ENCODE measurements at places on chromosomes 5 and 9.

DNA sequence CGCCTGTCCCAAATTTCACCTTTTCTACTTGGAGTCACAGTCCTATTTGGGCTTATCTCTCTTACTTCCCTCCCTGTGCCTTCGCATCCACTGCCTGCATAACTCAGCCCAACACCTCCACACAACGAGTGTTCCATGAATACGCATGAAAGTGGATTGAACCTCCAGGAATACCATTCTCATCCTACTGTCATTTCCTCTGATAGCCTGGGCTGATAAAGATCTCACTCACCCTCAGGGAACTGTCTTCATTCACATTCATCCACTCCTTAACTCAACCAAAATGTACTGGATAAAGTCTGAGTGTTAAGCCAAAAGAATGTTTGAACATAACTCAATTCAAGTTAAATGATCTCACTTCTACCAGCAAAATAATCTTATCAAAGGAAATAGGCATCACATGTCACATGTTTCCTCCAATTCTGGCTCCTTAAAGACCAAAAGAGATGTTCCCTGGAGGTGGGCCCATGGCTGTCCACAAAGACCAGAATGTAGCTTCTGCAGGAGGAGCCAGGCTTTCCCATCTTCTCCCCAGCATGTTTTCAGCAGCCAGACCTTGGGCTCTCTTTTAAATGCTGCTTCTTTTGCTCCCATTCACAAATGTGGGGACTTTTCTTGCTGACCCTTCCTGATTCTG, 28.4 kb upstream of the TRIO start:
- DNase-seq = no peak

- DNase-seq = no peak
Measured at GRCh38 chr9:125993466-125993865, 246.3 kb downstream of the PBX3 start.

DNA sequence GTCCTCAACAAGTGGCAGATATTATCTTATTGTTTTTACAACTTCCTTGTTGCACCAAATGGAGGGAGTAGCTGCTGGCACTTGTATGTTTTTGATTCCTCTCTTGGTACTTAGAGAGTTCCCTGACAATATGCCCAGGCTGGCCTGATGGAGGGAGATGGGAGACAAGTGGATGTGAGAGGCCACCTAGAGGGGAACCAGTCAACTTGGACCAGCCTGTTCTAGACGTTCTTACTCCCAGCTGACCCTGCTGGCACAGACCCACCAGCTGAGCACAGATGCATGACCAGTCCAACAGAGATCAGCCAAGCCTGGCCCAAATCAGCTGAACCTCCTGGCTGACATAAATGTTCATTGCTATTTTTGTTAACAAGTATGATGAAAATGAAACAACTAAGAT, 60.9 kb upstream of the GDNF start:
- DNase-seq = peak; percentile 3

DNA sequence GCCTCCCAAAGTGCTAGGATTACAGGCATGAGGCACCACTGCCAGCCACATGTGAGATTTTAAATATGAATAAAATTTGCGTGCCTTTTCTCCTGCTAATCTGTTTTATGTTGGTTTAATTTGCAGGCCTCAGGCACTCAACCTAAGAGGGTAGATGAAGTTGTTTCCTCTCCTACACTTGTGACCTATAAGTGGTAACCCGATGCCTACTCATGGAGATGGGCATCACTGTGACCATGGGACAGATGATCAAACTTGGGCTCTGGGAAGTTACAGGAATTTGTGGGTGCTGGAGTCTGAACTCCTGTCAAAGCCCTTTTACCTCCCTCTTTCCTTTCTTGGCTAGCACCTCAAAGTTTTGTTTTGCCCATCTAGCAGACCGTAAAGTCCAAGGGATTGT, 1.1 kb downstream of the SLC28A3 start:
- DNase-seq = no peak

DNA sequence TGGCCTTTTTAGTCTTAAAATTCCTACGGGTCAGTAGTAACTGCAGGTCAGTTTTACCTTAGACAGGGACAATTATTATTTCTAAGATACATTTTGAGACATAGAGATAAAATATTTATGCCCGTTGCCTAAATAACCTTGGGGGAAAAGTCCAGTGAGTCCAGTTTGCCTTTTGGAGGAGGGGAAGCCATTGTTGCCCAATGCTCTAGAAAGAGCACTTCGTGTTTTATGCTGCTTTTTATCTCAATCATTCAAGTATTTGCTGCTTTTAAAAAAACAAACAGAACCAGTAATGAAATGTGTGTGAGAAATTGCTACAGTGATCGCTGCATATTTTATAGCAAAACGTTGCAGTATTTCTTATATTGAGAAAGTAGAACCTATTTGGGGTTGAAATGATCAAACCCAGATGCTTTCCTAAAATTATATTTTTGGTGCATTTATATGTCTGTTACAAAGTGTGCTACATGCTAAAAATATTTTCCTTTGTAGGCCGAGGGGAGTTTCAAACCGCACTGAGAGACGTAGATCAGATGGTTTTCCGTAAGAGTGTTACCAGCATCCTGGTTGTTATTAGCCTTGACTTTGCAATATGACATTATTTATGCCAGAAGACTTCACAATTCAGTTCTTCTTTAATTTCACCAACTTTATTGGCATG, 266.8 kb downstream of the AOPEP start:
- DNase-seq = no peak

- DNase-seq = no peak
Measured at GRCh38 chr9:109466623-109467590, 31.2 kb downstream of the PTPN3 start.

DNA sequence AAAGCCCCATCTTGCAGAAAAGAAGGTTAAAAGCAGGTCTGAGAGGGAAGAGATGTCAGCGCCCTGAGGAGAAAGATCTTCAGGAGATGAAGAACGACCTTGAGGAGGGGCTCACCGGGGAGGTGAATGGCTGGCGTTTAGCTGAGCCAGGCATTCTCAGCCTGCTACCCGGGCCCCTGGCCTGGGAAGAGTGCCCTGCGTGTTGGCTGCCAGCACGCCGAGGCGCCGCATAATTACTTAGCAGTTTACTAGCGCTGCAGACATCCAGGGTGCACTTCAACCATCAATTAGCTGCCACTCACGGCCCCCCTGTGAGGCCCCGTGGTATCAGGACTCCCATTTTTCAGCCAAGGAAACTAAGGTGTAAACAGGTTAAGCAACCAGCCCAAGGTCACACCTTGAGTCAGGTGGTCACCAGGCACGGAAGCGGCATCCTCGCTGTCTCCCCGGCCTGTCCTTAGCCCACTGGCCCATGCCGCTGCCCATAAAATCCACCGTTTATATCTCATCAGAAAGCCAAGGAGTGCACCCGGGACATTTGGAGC, 551.9 kb downstream of the BNC2 start:
- no peak for DNase-seq

- DNase-seq = no peak
Measured at GRCh38 chr9:131237291-131237690, 39.0 kb downstream of the FAM78A start.

DNA sequence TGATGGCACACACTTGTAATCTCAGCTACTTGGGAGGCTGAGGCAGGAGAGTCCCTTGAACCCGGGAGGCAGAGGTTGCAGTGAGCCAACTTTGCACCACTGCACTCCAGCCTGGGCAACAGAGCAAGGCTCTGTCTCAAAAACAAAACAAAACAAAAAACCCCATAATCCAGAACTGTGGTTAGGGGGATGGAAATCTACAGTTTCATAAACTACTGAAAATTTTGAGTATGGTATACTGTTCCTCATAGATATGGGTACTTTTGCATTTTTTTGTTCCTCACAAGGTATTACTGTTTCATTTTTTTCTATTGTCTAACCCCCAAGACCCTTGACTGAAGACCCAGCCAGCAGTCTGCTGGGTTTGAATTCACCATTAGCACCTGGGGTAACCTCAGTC, 52.2 kb upstream of the MAP3K1 start:
- peak; percentile 29 for DNase-seq

DNA sequence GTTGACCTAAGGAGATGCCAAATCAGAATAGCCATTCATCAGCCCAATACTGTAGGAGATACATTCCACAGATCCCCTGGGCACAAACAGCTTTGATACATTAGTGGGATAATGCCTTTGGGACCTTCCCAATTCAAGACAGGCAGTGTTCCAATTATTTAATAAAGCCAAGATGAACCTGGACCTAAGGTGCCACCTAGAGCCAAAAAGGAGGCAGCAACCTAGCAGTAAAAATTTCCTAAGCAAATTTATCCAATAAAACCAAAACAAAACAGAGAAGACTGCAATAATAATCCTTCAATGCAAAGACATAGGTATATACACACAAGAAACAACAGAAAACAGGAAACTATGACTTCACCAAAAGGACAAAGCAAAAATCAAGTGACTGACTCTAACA, 253.0 kb downstream of the HINT1 start:
- DNase-seq = no peak

DNA sequence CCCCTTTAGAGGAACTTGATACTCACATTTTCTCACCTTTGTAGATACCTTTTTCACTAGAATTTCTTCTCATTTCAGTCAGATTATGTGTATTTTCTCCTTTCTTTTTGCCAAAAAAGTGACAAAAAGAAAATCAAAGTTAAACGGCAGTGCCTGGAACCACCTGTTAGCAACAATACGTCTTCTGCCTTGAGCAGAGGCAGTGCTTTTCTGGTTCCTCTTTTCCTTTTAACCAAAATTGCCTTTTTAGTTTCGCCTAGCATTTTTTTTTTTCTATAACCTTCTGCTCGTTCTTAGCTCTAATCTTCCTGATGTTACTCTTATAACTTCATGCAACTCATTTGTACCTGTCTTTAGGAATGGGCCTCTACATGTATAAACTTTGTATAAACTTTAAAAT, 26.1 kb downstream of the SMIM32 start:
- no peak for DNase-seq

- peak; percentile 65 for DNase-seq
Measured at GRCh38 chr5:31846934-31847333, 208.0 kb downstream of the PDZD2 start.

GRCh38 chr5:163544836-163545235, 39.4 kb downstream of the MAT2B start:
- DNase-seq = no peak

GRCh38 chr5:175235251-175235960, 208.6 kb downstream of the DRD1 start:
- no peak for DNase-seq

DNA sequence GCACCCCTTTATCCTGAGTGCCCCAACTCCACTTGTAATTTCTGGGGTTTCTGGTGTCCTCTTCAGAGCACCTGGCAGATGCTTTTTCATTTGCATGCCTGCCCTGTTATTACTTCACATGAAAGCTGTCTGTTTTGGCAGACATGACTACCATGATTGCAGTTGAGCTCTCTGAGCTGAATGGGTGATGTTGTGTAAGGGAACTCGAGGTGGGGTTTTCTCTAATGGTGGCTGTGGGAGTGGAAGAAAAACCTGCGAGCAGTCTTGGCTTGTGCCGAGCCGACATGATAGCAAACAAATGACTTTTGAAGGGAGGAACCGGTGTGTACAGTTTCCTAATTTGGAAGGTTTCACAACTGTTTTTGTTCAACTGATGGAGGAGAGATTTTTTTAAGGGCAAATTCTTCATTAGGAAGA, 196.2 kb downstream of the AOPEP start:
- no peak for DNase-seq

DNA sequence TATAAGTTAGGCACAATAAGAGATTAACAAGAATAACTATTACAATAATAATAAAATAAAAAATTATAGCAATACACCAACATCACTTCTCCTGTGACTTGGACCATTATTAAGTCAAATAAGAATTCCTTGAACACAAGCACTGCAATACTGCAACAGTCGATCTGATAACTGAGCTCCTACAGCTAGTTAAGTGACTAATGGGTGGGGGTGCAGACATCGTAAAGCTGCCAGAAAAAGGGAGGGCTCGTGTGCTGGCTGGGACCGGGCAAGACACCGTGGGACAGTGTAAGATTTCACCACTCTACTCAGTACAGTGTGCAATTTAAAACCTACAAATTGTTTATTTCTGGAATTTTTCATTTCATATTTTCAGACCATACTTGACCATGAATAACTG, 78.8 kb downstream of the SNX24 start:
- no peak for DNase-seq

- DNase-seq = no peak
Measured at GRCh38 chr9:135040892-135041291, 46.6 kb upstream of the OLFM1 start.

DNA sequence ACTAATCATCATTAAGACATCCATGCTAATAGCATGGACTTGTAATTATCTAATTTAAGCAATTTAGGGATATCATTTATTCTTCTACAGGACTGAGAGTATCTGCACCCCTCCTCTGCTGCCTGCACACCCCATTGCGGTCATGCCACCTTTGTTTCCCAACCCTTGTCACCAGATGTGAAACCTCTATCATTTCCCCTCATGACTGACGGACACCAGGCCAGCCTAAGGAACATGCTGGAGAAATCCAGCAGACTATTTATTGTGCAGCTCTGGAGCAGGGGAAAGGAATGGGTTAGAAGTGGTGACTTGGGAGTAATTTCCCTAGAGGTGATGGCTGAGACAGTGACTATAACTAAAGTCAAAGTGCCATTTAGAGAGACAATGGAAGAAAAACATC, 40.7 kb downstream of the UGCG start:
- DNase-seq = no peak

- DNase-seq = no peak
Measured at GRCh38 chr5:151619812-151620460, 28.8 kb upstream of the FAT2 start.

- DNase-seq = no peak
Measured at GRCh38 chr5:154587123-154588026, 109.3 kb upstream of the HAND1 start.

- DNase-seq = no peak
Measured at GRCh38 chr5:65157906-65158603, 323.7 kb downstream of the ADAMTS6 start.

DNA sequence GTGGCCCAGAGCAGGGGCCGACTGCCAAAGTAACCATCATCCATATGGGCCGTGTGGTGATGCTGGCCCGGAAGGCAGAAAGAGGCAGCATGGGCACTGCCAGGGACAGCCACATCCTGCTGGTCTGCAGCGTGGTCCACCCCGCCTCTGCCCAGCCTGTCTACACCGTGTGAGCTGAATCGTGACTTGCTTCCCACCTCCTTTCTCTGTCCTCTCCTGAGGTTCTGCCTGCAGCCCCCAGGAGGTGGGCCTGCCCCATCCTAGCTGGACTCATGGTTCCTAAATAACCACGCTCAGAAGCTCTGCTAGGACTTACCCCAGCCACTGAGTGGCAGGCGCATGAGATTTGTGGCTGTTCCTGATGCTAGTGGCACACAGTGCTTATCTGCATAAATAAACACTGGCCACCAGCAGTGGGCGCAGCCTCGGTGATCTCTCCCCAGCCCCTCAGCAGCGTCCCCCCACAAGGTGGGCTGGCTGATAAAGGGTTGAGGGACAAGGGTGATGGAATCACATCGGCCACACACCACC, 22.6 kb upstream of the SUSD3 start:
- DNase-seq = no peak

DNA sequence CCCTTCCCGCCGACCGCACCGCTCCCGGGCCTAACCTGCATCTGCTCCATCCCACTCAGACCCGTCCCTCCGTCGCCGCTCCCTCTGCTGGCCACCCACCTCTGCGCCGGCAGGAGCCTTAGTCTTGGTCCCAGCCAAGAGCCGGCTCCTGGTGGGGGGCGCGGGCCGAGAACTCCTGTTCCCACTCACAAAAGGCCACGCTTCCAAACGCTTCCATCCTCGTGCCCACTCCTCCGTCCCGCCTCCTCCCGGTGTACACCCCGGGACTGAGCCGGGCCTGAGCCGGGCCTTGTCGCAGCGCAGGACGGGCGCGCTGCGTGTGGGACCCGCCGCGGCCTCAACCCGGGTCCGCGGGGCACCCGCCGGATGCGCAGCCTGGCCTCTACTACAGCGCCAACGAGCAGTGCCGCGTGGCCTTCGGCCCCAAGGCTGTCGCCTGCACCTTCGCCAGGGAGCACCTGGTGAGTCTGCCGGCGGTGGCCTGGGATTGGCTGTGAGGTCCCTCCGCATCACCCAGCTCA, 7.5 kb downstream of the ADAMTS13 start:
- DNase-seq = peak; percentile 56
